D721Med (cell line): ENCODE measurements at places on chromosomes 5 and 9.

DNA sequence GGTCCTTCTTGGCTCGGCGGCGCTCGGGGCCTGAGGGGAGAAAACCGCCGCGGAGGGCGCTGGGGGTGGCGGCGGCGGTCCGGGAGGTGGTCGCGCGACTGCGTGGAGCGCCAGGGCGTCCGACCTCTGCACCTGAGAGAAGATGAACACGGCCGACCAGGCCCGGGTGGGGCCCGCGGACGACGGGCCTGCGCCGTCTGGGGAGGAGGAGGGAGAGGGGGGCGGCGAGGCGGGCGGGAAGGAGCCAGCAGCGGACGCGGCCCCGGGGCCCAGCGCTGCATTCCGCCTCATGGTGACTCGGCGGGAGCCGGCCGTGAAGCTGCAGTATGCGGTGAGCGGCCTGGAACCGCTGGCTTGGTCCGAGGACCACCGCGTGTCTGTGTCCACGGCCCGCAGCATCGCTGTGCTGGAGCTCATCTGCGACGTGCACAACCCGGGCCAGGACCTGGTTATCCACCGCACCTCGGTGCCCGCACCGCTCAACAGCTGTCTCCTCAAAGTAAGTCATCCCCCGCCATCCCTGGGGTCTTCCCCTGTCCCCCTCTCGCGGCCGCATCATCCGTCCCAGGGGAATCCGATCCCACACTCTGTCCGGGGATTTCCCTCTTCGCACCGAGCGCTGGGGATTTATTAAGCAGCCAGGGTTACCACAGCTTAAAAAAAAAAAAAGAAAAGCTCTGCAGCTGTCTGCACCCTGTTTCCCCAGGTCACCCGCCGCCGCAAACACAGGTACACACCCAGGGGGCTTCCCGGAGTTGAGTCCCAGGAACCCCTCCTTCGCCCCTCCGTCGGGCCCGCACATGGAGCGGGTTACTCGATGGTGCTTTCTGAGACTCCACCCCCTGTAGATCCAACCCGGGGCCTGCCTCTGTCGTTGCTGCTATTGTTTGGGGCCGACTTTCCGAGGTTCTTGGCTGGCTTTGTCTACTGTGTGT, at the start of gene GTF3C4:
Gene GTF3C4 (plus strand): TSS at position 8 of the 935 bp plus-strand sequence. CDS start 135 bp downstream, at position 143.
- DNase-seq, result peak; percentile 24

- DNase-seq, result no peak
These were observed 2.2 kb downstream of the UBTD2 start for GRCh38 chr5:172281346-172281745.

- no peak for DNase-seq
These were observed 105.9 kb downstream of the RFX3 start for GRCh38 chr9:3419893-3420292.

- DNase-seq, result no peak
These were observed 58.3 kb downstream of the TMEM174 start for GRCh38 chr5:73231246-73231778.

DNA sequence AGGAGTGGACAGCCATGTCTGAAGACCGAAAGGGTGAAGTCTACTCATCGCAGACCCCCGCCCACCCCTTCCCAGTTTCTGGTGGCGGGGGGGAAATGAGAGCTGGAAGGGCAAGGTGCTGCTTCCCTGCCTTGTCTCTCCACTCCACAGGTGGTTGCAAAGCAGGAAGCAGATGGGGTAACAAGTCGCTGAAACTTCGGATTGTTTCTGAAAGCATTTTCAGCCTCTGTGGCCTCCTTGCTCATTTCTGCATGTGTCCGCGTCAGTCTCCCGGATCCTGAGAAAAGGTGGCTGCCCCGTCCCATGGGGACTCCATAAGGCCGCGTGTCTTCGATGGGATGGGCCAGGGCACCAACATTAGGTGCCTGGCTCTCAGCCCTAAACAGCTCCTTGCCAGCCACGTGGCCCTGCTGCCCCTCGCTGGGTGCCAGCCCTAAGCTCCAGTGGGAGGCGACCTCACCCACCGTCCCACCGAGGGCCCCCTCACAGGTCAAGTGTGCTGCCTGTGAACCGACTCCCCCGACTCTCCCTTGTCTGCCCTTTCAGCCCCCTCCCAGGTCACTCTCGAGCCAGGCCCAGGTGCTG, 971 bp downstream of the PHYKPL start:
- DNase-seq, result no peak

- no peak for DNase-seq
These were observed 110.5 kb upstream of the KLF4 start for GRCh38 chr9:107600060-107600573.

GRCh38 chr5:109620651-109621050, 69.1 kb upstream of the MAN2A1 start:
- DNase-seq, result no peak

GRCh38 chr9:128340691-128341434, 536 bp downstream of the SLC27A4 start:
- DNase-seq, result no peak

DNA sequence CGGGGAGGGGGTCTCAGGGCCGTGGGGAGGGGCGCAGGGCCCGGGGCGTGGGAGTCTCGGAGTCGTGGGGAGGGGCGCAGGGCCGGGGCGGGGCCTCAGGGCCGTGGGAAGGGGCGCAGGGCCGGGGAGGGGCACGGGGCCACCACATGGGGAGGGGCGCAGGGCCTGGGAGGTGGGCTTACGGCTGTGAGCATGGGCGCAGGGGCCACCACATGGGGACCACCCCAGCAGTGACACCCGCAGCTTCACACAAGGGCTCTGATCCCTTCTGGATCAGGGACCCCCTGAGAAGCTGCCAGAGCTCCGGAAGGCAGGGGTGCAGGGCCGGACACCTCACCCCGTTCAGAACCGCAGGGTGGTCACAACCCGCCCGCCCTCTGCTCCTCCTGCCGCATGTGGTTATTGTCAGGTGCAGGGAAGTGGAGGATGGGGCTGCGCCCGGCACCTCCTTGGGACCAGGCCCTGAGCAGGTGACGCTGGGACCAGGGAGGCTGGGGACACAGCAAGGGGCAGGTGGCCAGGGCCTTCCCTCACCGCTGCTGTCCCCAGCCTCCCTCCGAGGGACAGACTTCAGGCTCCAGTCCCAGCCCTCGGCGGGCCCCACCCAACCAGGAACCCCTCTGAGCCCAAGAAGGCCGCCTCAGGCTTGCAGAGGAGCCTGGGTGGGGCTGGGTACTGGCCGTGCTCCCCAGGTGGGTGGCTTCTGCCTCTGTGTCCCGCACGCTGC, 53.7 kb downstream of the EXD3 start:
- no peak for DNase-seq

DNA sequence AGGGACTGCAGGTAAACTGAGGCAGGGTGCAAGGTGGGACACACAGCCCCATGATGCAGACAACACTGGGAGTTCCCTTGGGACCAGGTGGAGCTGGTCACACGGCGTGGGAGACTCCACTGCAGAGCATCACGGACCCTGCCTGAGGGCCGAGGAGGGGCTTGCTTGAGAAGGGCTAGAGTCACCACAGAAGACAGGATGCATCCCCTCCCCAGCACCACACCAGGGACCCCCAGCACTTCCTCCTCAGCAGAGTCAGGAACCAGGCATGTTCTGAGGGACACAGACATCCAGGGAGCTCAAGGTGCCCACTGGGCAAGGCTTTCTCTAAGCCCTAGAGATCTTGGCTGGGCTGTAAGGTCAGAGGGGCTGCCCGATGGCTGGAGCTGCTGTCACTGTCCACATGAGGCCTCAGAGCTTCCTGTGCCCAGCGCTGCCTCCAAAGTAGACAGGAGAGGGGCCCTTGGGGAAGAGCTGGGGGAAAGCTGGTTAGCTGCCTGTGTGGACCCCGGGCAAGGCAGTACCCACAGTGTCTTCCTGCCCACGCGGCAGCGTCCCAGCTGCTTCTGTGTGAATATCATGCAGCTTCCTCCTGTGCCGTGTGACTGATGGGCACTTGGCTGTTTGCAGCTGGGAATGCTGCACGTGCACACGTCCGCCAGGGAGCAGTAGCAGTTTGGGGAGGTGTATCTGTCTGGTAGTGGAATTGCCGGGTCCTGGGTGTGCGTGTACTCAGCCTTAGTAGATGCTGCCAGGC, 176.6 kb downstream of the CACNA1B start:
- DNase-seq, result no peak

DNA sequence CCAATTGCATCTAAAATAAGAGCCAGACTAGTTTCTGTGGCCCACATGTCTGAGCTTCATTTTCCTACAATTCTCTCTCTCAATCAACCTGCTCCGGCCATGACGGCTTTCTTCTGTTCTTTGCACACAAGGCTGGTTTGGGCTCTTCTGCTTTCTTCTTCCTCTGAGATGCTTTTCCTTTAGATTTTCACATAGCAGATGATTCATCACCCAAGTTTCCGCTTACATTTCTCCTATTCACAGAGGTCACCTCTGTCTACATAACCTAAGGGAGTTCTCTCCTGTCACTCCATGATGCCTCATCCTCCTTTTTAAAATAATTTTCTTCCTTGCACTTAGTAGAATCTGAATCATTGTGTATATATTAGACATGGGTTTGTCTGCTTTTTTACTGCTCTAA, 334.6 kb upstream of the TUSC1 start:
- no peak for DNase-seq

- no peak for DNase-seq
These were observed 36.4 kb downstream of the MTMR12 start for GRCh38 chr5:32276173-32276853.

GRCh38 chr9:72751541-72751940, 201.3 kb downstream of the ALDH1A1 start:
- no peak for DNase-seq

- no peak for DNase-seq
These were observed 81.9 kb downstream of the EBF1 start for GRCh38 chr5:159017786-159018185.

DNA sequence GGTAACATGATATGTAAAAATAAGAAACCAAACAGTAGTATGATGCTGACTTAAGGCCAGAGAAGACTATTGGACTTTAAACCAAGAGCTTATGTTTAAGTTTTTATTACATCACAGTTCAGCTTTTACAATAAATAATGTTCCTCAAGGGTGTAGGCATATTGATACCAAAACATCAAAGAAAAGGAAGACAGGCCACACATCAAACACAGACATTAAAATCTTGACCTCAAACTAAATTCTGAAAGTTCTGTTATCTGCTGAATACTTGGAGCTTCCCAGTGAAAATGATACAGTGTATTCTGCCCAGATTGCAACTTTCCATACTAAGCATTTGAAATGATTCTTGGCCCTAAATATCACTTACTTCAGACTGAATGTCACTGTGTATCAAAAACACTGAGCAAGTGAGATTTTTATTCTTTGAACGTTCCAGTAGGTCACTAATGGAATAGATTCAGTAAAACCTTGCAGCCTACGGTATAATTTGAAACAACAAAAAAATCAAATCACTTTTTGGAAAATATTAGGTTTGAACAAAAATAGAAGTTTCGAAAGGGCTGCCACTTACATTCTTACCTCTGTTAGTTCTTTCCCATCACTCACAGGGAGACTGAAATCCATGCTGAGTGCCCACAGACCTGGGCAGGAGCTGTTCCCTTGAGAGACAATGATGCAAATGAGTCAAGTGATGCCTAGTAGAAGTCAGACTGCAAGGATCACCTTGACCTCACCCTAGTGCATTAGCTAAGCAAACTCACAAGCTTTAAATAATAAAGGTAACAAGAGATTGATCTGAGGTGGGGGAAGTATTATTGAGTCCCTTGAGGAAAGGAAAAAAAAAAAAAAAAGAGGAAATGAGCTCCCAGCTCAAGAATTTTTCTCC, 2.5 kb downstream of the LPAR1 start:
- DNase-seq, result no peak

DNA sequence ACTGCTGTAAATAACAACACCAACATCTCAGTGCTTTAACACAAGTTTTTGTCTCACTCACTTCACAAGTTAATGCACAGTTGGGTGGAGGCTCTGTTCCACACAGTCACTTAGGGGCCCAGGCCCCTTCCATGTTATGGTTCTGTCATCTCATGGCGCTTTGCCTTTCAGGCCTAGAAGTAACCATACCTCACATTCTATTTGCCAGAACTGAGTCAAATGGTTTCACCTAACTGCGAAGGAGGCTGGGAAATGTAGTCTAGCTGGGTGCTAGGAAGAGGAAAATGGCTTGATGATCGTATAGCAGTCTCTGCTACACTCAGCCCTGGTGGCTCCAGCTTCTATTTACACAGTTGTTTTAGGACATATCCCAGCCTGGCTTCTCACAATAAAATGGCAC, 23.1 kb upstream of the MVB12B start:
- no peak for DNase-seq

GRCh38 chr9:93200989-93201334, 17.0 kb downstream of the WNK2 start:
- no peak for DNase-seq

- DNase-seq, result no peak
These were observed 15.4 kb downstream of the SFXN1 start for GRCh38 chr5:175493726-175494125.

DNA sequence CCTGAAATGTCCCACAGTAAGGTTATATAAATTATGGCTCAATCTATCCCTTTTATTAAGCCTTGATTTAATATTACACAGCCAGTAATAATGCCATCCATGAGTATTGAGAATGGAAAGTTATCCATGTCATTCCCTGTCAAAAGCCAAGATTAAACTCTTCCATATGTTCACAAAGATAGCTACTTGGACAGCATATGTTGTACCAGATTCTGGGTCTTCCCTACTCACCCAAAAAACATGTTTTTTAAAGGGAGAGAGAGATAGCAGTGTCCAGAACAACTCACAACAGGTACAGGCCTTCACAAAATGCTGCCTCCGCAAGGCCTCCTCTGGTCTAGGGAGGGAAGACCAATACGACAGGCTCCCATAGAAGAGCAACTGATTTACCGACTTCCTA, 15.4 kb downstream of the CDK5RAP2 start:
- DNase-seq, result no peak

GRCh38 chr9:72305102-72305546, 59.9 kb downstream of the ZFAND5 start:
- DNase-seq, result no peak

DNA sequence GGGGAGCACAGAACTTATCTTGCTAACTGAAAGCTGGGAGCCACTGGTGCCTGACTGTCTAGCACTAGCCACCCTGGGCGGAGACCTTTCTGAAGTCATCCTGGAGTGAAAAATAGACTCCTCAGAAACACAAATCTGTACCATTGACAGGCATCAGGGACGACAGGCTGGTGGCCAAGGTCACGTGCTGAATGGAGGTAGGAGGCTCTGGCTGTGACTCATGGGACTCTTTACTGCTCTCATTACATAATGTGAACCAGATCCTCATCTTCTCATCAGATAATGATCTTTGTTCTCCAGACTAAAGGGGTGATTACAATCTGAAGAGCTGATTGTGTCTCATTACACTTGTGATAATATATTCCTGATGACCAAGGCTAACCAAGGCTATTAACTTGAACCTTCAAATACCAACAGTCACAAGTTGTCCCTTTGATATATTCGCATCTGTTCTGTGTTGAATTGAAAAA, 91.8 kb downstream of the SEMA5A start:
- no peak for DNase-seq

- DNase-seq, result no peak
These were observed 75.4 kb upstream of the RPS23 start for GRCh38 chr5:82353522-82353921.
